ENCODE measurements at places on chromosomes 2 and 18.

DNA sequence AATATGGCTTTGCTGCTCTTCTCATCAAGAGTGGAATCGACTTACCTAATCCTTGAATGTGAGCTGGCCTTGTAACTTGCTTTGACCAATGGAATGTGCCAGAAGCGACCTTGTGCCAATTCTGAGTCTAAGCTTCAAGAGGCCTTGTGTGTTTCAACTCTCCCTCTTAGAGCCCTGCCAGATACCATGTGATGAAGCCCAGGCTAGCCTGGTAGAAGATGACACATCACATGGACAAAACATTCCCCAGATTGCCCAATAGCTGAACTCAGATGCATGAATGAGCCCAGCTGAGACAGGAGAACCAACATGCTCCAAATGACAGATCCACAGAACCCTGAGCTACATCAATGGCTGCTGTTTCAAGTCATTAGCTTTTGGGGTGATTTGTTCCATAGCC is 4.2 kb upstream of the KLHL14 start:
- DNase-seq, result no peak

DNA sequence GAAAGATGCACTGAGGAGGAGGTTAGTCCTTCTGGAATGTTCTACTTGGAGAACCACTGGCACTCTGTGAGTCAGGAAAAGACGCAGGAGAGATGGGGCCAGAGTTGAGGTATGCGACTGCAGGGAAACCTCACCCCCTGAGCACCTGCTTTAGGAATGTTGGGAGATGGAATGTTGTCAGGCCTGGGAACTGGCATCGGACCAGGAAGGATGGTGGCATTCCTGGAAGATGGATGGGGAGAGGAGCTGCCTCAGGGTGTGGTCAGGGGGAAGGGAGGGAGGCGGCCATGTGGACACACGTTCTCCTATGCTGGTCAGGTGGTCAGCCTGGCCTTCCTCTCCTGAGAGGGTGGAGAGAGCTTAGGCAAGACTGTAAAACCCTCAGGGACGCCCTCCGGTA is 146.3 kb downstream of the CELF4 start:
- no peak for DNase-seq

- DNase-seq, result no peak
Observed at GRCh38 chr2:160516547-160517365, 23.1 kb upstream of the RBMS1 start.

DNA sequence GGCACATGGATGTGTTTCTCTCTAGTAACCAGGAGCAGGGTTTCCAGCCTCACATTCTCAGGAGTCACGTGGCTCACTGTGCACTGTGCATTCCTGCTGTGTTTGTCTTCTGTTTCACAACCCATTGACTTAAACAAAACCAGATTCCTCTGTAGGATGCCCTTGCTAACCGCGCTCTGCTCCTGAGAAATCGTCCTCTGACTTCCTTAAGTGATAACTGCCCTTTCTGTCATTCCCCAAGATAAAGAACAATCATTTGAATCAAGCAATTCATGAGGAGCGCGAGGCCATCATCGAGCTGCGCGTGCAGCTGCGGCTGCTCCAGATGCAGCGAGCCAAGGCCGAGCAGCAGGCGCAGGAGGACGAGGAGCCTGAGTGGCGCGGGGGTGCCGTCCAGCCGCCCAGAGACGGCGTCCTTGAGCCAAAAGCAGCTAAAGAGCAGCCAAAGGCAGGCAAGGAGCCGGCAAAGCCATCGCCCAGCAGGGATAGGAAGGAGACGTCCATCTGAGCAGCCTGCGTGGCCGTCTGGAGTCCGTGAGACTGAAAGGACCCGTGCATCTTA is 60.2 kb downstream of the RALBP1 start:
- DNase-seq, result peak; percentile 60

- peak; percentile 85 for DNase-seq
Observed at GRCh38 chr2:9770308-9771100, 72.8 kb upstream of the TAF1B start.

DNA sequence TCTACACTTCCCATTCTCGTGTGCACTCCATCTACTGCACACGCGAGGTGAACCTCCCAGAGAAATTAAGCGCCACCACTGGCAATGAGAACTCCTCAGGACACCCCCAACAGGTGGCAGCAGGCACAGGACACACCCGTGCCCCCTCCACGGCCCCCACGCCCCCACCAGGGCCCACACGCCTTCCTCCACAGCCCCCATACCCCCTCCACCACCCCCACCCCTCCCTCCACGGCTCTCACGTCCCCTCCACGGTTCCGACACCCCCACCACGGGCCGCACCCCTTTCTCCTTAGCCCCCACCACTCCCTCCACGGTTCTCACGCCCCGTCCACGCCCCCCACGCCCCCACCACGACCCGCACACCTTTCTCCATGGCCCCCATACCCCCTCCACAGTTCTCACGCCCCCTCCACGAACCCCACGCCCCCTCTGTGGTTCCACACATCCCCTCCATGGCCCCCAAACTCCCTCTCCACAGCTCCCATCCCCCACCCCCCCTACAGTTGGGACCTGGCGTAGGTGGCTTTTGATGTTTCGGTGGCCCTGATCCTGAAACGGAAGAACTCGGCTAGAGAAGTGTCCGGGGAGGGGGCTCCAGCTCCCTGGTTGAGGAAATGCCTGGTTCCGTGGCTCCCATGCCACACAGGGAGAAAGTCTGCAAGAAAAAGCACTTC is 110.8 kb downstream of the ZNF516 start:
- no peak for DNase-seq

DNA sequence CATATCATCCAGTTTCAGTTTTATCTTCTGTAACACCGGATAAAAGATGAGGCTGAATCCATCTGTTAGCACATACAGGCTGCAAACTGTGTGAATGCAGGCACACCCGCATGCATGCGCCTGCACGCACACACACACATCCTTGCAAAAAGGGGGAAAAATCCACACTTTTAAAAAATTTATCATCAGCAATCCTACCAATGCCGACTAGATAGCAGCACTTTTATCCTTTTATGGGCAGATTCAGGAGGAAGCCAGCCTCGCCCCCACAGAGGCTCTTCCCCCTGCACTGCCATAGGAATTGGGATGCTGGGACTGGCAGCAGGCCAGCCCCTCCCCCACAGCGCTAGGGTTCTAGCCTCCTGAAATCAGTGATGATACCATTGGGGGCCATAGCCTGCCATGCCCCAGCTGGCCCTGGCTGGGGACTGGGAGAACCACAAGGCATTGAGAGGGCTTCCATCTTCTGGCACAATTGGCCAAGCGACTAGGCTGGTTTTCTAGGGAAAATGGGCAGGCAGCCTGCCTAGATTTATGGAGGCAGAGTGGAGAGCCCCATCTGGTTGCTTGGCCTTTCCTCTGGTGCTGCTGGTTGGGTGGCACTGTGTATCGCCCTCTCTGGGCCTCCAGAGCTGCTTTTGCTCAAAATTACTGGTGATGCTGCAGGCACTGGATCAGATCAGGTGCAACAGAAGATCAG is 25.5 kb downstream of the CYRIA start:
- DNase-seq, result no peak

DNA sequence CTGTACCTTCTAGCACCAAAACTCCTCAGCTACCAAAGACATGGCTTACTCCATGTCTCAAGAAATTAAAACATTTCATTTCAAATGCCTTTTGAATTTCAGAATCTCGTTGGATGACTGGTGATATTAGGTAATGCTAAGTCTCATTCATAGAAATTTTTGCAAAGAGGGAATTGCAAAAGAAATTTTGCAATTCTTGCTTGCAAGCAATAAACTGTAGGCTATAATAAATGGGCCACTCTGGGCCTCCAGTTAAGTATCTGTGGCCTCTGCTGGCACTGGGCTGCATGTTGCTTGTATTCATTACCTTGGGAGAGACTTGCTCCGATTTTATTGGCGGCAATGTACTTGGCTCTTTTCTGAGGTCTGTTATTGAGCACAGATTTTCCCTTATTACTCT is 2.8 kb upstream of the LCLAT1 start:
- no peak for DNase-seq
